ENCODE measurements at places on chromosomes 2 and 18.

DNA sequence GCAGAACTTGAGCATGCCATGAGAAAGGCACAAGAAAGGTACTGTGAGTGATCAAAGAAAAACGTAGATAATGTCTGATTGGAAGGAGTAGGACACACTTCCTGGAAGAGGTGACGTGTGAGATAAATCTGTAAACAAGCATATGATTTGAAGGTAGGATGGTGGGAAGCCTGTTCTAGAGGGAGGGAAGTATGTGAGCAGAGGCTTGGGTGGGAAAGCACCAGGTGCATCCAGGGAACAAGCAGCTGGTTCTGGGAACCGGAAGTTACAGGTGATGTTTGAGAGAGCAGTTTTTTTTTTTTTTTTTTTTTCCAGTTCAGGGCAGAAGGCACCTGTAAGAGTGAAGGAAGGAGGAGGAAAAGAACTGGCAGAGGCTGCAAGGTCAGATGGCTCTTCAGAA is 116.6 kb upstream of the EFEMP1 start:
- DNase-seq: no peak

GRCh38 chr2:177114712-177115111 is 97.9 kb upstream of the HNRNPA3 start:
- DNase-seq: no peak

DNA sequence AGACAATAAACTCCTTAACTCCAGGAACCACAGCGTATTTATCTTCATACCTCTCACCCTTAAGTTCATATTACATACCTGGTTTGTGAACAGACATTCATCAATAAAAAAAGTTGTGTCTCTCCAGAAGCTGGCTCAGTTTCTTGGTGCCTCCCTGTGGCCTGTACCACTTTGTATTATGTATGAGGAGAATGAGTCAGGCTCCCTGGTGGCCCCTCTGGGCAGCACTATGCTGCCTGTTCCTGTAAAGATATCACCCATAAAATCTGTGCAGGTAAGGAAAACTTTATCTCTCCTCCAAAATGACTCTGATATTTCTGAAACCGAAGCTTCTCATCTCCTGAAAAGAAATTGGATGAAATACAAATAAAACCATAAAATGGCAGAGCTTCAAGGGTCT is 198.4 kb upstream of the NT5C1B start:
- no peak for DNase-seq

GRCh38 chr18:46097431-46097800 is 680 bp downstream of the ATP5F1A start:
- DNase-seq: no peak

DNA sequence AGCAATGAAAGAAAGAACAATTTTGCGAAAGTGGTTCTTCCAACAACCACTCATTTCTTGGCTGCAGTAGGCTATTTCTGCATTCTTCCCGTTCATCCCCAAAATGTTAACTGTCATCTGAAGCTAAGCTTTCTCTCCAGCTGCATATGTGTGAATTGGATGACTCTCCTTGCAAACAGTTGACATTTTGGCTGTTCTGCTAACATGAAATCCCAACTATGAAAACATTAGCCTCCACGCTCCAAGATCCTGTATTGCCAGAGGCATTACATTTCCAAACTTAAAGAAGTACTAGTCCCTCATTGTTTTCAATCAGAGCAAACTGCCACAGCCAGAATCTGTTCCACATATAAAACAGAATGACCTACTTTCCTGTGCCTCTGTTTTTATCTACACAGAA is 88.5 kb downstream of the TGIF1 start:
- no peak for DNase-seq
